ENCODE measurements at places on chromosomes 2 and 18.

DNA sequence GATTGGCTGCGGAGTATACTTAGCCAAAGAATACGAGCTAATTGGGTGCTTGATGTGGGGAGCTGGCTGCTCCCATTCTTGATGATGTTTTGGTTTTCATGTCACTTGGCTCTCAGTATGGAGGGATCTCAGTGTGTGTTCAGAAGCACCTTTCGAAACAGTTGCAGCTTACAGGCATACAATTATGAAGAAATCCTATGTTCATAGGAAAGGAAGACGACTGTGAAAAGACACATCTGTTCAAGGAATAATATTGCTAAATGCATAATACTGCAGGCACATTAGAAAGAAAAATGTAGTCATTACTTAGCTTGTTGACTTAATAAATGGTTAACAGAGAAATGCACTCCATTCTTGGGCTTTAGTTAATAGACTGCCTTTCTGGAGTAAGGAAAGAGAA lies 4.1 kb downstream of the LRRC30 start:
- no peak for DNase-seq

GRCh38 chr2:72916743-72917137 lies 579 bp upstream of the EMX1 start:
- DNase-seq: no peak

DNA sequence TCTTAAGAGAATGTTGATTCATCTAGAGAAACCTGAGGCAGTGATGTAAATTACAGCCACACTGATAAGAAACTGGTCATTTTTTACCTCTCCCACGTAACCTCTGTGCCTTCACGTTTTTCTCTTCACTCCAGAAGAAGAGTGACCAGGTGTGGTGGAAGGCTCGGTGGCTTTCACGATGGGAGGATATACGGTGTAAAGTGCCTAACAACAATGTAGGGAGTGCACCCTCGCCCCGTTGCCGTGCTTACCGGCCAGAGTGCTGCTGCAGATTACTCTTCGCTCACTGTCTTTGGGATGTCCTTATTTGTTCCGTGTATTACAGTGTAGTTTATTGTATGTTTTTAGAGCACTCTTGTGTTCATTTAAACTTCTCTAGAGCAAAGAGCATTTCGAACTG lies 46.5 kb downstream of the NCK2 start:
- DNase-seq: no peak

GRCh38 chr2:602571-603359 lies 74.4 kb downstream of the TMEM18 start:
- no peak for DNase-seq

DNA sequence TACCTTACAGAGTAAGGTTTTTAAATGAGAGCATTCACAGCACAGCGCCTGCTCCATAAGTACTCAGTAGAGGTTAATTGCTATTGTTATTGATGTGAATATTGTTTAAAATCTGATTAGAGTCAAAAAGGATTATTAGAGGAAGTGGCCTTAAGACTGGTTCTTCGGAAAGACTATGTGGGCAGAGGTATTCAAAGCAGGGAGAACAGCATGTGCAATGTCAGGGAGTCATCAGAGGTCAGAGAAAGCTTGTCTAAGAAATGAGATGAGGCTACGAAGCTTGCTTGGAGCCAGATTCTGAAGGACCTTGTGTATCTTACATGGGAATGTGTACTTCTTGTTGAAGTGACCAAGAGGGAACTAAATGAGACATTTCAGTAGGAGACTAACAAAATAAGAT lies 49.8 kb downstream of the PMS1 start:
- no peak for DNase-seq

DNA sequence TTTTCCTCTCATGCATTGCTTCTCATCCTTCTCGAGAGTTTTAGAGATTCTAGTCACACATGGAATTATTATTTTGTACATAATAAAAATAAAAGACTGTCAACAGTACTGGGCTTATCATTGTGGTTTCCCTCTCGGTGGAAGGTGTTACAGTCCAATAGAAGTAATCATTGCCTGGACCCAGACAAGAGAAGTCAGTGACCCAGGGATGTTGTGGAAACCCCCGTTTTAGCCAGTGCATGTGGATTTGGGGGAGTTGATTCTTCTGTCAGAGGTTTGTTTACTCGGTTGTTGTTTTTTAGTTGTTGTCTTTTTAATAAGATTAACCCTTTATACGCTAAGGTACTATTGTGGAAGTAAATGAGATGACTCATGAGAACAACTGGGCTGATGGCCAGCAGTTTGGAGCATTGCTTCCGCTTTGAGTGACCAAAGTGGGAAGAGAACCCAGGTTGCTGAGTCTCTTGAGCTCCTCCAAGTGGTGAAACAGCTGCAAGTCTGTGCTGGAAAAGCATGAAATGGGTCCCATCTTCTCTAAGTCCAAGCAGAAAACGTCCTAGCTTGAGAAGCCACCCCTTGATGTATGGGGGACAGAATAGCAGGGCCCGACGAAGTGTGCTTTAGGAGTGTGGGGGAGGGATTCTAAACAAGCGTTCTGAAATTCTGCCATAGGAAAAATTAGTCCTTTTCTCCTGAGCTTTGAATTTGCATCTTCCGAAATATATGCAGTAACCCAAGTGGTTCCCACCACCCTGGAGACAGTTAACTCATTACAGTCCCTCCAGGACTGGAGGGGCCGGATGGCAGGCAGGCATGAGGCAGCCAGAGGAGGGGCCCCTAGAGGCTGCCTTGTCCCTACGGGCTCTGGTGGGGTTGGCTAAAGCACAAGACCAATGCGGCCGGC lies 61.8 kb upstream of the GPR45 start:
- peak; percentile 55 for DNase-seq

DNA sequence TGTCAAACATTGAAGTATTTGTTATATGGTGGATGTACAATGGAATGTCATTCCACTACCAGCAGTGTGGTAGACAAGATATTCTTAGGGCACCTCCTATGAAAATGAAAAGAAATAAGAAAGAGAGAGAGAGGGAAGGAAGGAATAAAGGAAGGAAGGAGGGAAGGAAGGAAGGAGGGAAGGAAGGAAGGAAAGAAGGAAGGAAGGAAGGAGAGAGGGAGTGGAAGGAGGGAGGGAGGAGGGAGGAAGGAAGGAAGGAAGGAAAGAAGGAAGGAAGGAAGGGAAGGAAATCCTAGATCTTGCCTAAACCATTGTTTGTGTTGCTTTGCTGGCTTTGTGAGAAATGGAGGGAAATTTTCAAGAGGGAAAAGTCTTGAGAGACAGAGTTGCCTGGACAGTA lies 50.1 kb upstream of the TCF7L1 start:
- DNase-seq: no peak

GRCh38 chr18:11095674-11096293 lies 53.6 kb downstream of the PIEZO2 start:
- no peak for DNase-seq
